Muscle of leg (tissue), 16 donors: ENCODE measurements at places on chromosomes 1 and 21.

DNA sequence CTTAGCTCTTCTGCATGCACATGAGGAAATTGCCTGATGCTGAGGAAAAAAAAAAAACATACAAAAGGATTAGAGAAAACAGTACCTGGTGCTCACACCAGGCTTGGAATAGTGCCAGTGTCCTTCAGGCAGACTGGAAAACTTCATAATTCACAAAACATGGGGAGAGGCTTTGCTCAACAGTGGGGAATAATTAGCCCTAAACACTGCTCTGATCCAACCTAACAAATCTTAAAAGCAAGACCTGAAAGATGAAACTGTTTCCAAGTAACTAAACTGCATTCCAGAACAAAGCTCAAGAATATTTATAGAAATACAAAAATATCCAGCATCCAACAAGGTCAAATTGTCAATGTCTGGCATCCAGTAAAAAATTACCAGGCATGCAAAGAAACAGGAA is 124.8 kb downstream of the AK5 start:
- DNase-seq, result no peak

DNA sequence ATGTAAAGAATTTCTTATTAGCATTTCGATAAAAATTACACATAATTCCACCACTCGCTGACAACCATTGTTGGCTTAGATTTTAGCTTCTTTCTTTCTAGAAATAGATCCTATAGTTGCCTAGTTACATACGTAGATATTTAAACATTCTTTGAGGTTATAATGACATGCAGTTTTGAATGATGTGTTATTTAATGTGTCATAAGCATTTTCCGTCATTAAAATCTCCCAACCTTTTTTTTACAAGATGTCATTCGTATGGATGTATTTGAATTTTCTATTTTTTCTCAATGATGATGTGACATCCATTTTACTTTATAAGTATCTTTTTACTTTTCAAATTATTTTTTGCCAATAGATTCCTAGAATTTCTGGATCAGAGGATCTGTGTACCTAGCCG is 44.7 kb downstream of the SLC37A1 start:
- DNase-seq, result no peak

DNA sequence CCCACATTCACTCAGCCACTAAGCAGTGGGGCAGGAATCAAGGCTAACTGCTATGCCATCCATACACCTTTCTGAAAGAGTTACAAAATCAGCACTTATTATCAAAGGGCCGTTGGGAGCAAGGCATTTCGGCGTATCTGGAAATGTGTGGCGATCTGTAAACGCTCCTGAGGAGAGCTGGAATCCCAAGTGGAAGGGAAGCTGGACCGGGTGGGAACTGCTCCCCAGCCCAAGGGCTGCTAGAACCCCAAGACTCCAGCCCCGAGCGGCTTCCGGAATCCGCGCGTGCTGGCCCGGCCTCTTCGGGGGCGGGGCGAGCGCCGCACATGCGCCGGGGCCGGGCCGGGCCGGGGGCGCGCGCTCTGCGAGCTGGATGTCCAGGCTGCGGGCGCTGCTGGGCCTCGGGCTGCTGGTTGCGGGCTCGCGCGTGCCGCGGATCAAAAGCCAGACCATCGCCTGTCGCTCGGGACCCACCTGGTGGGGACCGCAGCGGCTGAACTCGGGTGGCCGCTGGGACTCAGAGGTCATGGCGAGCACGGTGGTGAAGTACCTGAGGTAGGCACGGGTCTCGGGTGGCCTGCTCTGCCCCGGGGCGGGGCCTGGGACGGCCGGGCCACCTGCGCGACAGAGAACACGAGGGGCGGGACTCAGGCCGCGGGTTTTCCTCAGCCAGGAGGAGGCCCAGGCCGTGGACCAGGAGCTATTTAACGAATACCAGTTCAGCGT is at the start of gene NAXE:
Gene NAXE, plus strand, starts transcription at position 345 of the 726 bp plus-strand sequence. Its CDS starts 29 bp downstream, at position 374.
- DNase-seq, result peak; percentile 82

DNA sequence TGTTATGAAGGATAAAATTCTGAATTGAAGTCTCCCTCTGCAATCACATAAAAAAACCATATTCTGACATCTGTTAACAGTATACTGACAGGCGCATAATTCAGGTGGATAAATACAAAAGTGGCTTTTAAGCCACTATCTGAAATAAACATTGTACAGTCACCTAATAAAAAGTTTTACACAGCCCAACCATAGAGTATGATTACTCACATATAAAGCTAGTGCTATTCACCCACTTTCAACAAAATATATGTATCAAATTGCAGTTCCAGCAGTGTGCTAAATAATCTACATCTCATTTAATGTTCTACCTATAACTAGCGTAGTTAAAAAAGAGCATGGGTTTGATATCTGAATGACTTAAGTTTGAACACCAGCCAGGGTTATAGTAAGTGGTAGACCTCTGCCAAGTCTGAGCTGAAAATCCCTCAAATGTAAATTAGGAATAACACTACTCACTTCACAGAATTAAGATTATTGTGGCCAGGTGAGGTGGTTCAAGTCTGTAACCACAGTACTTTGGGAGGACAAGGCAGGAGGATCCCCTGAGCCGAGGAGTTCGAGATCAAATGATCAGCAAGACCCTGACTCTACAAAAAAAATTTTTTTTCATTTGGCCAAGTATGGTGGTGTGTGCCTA is 3.9 kb downstream of the EGLN1 start:
- no peak for DNase-seq
